ENCODE measurements at places on chromosomes 1 and 21. TPM values are rescaled to one million over a fixed set of nuclear protein-coding genes. Genes with fewer than 3 reads are reported as not detected.

The OR10Z1 gene
- not detected for total RNA-seq

The SERPINC1 gene
- total RNA-seq, result 0.40 TPM

The C4BPB gene
- total RNA-seq, result 0.24 TPM

The RIMKLA gene
- total RNA-seq, result 7.6 TPM

The S100A1 gene
- total RNA-seq, result 1,915 TPM

The NTMT2 gene
- 2.0 TPM for total RNA-seq
